Activated B cell treated with CpG ODN at 0.5 μM for 24 hours (primary cell): ENCODE measurements at places on chromosomes 5 and 9. TPM values are rescaled to one million over a fixed set of nuclear protein-coding genes. Genes with fewer than 3 reads are reported as not detected.

- no peak for DNase-seq
Observed at GRCh38 chr9:19479874-19480273, 71.1 kb downstream of the ACER2 start.

GRCh38 chr5:74649421-74649973 lies 9.0 kb upstream of the ENC1 start:
- DNase-seq: no peak

- no peak for DNase-seq
Observed at GRCh38 chr9:35811381-35812024, 559 bp downstream of the SPAG8 start.

DNA sequence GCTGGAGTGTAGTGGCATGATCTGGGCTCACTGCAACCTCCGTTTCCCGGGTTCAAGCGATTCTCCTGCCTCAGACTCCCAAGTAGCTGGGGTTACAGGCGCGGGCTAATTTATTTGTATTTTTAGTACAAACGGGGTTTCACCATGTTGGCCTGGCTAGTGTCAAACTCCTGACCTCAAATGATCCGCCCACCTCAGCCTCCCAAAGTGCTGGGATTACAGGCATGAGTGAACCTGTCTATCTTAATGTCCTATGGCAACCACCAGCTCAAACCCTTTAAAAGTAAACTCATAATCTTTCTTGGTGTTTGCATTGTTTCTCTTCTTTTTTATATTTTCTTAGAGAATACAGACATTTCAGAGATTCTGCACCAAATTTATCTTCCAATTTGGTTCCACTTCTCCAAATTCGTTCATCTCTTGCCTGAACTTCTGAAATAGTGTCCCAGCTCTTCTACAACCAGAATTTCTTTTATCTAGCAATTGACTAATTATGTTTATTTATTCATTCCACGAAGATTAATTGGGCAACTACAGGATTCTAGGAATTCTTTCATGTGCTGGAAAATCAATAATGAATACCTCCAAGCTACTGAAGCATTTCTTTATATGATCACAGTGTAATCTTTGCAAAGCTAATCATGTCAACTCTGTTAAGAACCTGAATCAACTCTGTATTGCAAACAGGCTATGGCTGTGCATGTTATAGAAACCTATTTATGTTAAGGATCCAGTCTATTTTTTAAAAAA lies 60.0 kb upstream of the TYRP1 start:
- no peak for DNase-seq

DNA sequence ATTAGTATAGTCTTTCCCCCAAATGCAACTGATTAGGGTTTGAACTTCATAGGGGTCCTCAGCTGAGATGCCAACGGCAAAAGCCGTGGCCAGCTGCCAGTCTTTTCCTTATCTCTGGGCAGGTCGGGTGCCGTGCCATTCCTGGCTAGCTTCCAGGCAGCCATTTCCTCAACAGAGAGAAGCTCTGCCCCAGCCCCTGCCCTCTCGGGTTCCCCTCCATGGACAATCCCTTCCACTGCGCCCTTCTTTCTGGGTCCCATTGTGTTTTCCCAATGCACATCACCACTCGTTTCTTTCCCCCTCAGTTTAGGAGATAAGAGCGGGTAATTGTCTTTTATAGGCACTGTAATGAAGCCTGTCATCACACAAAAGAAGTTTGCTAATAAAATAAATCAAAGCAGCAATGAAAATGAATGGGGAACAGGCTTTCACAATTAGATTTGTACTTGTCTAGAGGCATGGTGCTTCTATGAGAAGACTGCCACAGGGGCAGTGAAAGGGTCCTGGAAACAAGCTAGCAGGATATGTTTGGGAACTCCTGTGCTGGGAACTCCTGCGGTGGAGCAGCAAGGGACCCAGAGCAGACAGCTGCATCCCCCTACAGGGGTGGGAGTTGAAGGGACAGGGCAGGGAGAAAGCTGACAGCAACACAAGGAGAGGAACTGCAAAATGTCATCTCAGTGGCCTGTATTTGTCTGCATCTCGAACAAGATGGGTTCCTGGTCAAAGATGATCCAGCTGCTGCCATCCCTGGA lies 48.0 kb upstream of the SAP30L start:
- DNase-seq: no peak

GRCh38 chr5:174759091-174759490 lies 34.7 kb downstream of the MSX2 start:
- DNase-seq: no peak

- DNase-seq: no peak
Observed at GRCh38 chr5:170563824-170564567, 60.2 kb downstream of the KCNIP1 start.

DNA sequence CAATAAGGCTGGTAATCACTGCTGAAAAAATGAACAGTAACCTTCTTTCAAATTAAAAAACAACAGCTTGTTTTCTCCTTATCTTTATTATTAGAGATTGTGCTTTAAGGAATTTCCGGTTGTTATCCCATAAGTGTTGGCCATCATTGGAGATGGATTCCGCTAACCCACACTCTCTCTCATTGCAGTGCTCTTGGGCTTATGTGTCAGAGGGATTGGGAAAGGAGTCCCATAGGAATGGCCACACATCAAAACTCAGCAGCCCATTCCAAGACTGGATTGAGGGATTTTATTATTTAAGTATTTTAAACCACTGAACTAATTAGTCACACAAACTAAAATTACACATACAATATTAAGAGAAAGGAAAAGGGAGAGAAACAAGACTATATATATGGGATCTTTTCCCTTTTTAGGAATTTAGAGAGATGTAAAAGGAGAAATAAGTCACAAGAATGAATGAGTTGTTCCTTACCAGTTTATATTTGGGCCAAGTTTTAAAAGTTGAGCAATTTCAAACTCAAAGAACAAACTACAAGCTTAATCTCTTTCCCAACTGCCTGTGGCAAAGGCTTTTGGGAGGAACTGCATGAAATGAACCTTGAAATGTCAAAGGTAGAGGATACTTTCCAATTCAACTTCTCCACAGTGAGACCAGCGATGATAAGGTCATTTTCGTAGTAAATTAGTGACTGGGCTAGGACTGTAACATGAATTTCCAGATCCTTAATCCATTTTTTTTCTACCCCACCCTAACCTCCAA lies 2.4 kb downstream of the SPINK6 start:
- no peak for DNase-seq

GRCh38 chr5:95934207-95934804 lies 27.3 kb downstream of the ELL2 start:
- no peak for DNase-seq

DNA sequence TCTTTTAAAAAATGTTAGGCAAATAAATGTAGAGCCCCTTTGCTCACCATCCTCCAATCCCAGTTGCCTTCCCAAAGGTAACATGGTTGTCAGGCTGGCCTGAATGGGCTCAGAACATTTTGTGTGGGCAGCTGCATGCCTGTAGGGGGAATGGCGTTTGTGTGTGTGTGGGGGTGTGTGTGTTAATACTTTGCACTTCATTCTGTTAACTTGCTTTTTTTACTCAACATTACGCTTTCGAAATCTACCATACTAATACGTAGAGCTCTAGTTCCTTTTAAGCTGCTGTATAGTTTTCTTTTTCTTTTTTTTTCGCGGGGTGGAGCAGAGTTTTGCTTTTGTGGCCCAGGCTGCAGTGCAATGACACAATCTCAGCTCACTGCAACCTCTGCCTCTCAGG lies 14.0 kb downstream of the MYOZ3 start:
- DNase-seq: no peak

- DNase-seq: no peak
Observed at GRCh38 chr5:24633715-24634325, 11.0 kb downstream of the CDH10 start.

CORO2A gene
- total RNA-seq: 0.59 and 0.78 TPM in 2 replicates

RABEPK gene
- 19.1 and 19.4 TPM in 2 replicates for total RNA-seq

LMX1B gene
- total RNA-seq: not detected in 2 replicates

ISL1 gene
- not detected in 2 replicates for total RNA-seq
